ENCODE measurements at places on chromosomes 4 and X.
A peak's percentile ranks its signal among the peaks of the same experiment; 100 is the strongest.

GRCh38 chr4:40348000-40348399 is 12.9 kb downstream of the CHRNA9 start:
- DNase-seq: no peak

DNA sequence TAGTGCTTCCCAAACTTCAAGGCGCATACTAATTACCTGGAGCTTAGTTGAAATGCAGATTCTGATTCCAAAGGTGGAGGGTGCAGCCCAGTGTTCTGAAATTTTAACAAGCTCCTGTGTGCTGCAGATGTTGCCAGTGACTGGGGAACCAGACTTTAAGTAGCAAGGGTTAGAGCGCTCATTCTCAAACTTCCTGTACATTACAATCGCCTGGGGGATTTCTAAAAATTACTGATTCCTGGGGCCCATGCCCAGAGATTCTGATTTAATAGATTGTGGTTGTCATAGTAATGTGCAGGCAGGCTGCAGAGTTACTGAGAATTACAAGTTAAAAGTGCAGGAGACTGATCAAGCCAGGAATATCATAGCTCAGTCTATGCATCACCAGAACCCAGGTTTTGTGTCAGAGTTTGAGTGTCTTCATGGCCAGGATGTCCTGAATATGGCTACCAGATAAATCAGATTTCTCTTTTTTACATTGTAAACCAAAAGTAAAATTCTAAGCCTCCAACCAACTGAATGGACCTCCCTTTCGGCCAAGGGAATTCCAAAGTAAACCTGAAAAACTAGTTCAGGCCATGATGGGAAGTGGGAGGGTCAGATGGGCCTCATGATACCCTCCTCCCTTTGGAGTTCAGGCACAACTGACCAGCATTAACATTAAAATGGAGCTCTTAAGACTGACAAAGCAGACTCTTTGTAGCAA is 121.6 kb downstream of the ATXN3L start:
- no peak for DNase-seq

- no peak for DNase-seq
These were observed 102.3 kb downstream of the PSAPL1 start for GRCh38 chr4:7332216-7333023.

DNA sequence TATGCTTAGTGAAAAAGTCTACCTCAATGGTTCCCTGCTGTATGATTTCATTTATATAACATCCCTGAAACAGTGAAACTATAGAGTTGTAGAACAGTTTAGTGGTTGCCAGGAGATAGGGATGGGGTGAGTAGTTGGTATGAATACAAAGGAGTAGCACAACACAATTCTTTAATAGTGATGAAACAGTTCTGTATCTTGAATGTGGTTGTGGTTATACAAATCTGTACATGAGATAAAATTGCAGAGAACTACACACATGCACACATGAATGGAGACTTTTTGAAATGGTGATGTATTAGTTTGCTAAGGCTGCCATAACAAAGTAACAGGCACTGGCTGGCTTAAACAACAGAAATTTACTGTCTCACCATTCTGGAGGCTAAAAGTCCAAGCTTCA is 677.1 kb downstream of the ADGRL3 start:
- DNase-seq: no peak

DNA sequence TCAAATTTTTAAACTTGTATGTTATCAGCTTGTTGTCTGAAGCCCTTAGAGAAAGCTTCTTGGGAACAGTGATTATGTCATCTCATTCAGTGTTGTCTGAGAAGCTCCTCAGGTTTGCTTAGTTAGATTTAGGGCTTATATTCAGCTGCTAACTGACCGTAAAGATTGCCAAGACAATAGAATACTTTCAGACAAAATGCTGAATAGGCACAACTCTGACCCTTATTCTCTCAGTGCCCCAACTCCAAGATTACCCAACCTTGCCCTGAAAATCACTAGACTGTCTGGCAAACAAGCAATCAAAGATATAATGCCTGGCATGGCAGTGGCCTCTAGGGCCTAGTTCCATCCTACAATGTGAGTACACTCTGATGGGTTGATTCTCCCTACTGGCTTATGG is 950.5 kb upstream of the HS3ST1 start:
- DNase-seq: no peak

- no peak for DNase-seq
These were observed 69.5 kb downstream of the IL15 start for GRCh38 chr4:141705747-141706377.

GRCh38 chrX:86981326-86981879 is 536.2 kb upstream of the KLHL4 start:
- no peak for DNase-seq

GRCh38 chr4:121213940-121214339 is 49.8 kb upstream of the TNIP3 start:
- DNase-seq: no peak

DNA sequence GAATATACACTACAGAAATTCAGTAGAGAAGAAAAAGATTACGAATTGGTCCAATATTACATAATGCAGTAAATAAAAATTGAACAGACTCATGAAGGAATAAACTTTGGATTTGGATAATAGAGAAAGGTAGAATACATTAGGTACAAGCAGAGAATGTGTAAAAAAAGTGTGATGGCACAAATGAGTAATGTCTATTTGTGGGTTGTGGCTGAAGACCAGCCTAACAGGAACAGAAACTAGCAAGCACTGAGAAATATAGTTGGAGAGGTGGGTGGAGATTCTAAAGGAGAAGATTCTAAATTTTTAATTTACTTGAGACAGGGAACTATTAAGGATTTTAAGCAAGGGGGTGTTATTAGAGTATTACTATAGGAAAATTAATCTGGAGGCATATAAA is 15.2 kb upstream of the CLOCK start:
- no peak for DNase-seq

DNA sequence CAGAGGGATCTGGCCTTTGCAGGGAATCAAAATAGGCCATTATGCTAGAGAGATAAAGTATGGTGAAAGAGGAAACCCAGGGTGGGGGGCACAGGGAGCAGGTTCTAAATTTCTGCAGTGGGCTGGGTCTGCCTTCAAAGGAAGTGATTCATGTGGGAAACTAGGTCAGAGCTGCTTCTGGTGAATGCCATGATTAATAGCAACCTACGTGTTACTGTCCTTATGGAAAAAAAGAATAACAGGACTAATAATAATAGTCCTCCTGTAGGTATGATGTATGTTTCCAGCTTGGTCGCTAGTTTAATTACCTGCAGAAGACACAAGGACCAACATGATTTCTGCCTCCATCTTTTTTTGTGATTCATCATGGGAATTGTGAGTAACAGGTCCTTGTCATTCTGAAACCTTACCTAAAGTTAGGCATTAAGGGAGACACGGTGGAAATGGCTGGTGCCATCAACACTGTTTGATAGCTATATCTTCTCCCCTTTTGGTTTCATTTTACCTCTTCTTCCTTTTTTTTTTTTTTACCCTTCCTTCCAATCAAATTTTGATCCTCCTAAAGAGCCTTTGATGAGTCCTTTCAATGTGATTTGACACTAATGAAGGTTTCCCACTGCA is 180.4 kb downstream of the CPEB2 start:
- no peak for DNase-seq

- no peak for DNase-seq
These were observed 21.2 kb upstream of the ANTXR2 start for GRCh38 chr4:80094191-80094590.

DNA sequence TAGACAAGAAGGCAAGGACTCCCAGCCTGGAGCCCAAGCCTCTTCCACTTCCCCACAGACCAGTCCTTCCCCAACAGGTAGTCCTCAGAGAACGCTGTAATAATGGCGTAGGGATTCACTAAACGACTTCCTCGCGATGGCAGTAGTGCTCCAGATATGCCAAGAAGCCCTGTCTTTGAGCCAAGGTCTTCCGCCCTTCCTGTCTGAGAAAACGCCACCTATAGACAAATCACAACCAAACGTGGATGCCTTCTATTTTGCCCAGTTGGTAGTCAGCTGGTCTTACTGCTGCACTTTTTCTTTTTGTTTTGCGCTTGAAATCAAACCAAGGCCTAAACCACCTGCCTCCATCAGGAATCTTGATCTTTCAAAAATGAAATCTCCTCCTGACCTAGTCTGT is 203.3 kb downstream of the OR13H1 start:
- DNase-seq: peak; percentile 80

GRCh38 chr4:48336146-48336870 is 5.0 kb upstream of the SLAIN2 start:
- no peak for DNase-seq

- no peak for DNase-seq
These were observed 707 bp downstream of the SLC9A6 start for GRCh38 chrX:135985973-135986310.

DNA sequence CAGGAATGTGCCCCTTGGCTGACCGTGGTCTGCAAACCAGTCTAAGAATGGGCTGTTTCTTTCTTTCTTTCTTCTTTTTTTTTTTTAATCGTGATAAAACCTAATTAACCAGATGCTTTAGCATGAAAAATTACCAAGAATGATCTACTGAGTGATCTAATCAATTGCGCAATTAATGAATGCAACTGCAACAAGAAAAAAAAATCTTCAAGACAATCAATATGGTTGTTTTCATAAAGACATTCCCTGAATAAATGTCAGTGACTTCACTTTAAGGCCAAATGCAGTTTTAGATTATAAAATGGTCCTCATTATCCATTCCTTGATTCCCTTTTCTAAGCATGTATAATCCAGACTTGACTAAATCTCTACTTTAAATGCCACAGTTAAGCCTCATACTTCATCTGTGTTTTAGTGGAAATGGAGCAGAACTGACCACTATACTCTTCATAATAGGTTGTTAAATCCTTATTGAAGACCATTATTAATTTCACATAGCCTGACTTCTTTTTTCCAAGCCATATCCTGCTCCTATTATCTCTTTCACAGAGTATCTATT is 51.6 kb upstream of the SETD7 start:
- no peak for DNase-seq

DNA sequence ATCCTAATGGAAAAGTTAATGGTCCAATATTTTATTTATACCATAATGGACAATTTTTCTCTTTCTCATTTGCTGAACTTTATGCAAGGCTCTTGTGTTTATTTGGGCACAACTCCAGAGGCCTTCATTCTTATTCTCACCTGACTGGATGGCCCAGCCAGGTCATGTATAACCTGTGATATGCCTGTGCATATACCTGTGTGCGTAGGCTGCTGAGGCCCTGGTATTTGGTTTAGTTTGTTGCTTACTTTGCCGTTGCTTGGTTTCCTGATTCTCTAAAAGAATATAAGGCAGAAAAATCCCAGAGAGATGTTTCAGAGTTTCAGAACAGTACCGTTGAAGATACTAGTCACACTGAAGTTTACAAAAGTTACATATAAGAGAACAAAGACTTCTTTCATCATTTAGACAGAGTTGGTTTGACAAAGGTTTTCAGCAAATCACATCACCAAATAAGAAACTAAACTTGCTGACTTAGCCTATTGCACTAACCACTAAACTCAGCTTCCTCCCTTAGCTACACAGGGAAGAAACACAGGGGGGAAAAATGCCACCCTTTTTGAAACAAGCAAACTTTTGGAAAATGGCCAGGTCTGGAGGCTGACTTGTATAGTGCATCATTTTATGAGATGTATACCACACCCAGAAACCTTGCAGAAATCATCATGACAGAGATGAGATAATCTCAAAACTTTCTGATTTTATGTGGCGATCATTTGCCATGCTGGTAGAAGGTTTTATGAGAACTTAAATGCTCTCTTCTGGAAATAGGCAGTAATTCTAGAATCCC is 248.5 kb downstream of the GRIA3 start:
- DNase-seq: no peak

DNA sequence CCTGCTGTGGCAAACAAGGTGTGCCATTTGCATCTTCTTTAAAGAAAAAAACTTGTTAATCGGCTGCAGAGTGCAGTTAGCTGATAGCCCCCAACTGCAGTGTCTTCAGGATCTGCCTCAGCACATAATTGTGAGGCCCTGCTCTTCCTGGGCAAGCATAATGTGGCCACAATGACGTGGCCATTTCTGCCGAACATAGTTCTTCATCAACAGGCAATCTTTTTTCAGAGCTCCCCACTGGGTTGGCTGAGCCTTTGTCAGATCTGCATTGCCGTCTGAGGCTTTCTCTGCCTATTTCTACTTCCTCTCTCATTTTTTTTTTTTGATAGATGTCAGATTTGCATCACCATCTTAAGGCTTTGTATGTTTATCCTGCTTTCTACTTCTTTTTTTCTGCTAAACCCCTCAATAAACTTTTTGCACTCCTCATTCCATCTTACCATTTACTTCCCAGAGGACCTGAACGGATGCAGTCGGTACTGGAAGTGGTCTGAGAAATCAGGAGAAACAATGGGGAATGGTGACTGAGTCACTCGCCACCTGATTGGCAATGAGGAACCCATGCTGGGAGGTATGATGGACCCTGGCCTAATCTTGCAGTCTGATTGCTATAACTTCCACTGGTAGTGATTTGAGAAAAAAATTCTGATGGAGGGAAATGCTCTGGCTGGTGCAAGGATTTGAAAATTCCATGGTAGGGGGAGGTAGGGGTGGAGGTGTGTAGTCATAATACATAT is 21.2 kb upstream of the TAB3 start:
- no peak for DNase-seq

DNA sequence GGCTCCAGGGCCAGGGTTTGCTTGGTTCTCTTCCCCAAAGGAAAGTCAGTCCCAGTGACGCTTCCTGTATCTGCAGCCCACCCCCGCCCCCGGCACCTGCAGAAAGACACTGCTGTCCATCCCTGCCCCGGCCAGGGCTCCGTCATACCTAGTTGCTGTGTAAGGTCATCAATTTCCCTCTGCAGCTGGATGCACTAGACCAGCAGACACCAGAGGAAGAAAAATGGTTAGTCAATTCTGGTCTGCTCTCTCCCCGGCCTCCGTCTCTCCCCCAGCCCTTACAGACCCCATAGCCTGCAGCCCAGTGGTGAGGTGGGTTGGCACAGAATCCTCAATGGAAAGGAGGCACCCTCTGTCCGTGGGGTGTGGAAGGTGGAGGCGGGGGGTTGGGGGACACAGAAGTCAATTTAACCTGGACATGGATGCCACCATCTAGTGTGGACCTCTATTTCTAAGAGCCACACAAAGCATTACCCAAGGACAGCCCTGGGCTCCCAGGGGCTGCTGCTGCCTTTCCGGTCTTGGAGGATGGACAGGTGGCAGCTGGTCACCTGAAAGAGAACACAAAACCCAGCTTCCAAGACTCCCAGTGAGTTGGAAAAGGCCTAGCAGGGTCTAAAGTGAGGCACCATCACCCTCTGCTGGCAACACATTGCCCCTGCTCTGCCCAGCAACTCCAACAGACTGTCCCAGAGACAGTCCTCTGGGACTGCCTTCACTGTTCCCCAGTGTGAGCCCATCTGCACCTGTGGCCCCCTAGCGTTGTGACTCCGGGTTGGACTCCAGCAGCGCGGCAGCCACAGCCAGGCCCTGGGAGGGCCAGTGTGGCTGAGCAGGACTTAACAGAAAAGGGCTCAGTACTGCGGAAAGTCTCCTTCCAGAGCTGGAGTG is 40.2 kb upstream of the NHSL2 start:
- no peak for DNase-seq
